ENCODE measurements at places on chromosomes 1 and 21.

- no peak for DNase-seq
Observed at GRCh38 chr1:51524817-51525216, 5.8 kb upstream of the EPS15 start.

- no peak for DNase-seq
Observed at GRCh38 chr1:209634005-209634737, 18.1 kb downstream of the LAMB3 start.

- no peak for DNase-seq
Observed at GRCh38 chr1:2604844-2605508, 18.4 kb downstream of the PRXL2B start.

GRCh38 chr1:174262349-174263241 lies 103.3 kb downstream of the RABGAP1L start:
- DNase-seq: no peak

DNA sequence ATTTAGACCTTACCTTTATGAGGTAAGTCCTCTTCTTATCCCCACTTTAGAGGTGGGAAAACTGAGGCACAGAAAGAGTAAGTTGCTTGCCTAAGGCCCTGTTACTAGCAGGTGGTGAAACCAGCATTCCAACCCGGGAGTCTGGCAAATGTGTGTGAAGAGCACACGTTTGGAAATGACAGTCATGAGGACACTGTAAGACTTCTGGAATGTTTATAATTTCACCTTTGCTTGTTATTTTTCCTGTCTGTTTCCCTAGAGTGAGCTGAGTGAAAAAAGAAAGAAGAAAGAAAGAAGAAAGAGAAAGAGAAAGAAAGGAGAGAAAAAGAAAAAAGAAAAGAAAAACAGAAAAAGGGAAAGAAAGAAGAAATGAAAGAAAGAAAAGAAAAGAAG lies 21.2 kb upstream of the LGALS8 start:
- no peak for DNase-seq

- DNase-seq: no peak
Observed at GRCh38 chr1:26203642-26204318, 13.4 kb downstream of the CATSPER4 start.

- no peak for DNase-seq
Observed at GRCh38 chr1:26978901-26979300, 14.6 kb upstream of the TRNP1 start.

- no peak for DNase-seq
Observed at GRCh38 chr21:45386728-45387371, 18.1 kb upstream of the COL18A1 start.

DNA sequence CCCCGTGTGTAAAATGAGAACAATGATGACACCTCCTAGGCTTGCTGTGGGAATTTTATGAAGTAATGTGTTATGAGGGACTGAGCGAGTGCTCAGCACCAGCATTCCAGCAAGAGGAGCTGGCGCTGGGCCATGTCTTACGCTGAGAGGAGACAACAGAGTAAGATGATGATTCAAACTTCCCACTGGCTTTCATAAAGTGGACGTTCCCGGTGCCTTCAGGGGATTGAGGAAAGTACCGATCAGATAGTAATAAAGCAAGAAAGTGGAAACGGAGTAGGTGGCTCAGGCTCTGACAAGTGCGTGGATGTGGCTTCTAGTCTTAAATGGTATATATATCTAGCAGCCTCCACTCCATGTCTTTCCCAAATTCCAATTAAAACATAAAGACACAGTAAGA lies 23.8 kb downstream of the EPHA10 start:
- DNase-seq: no peak

GRCh38 chr1:108663074-108663473 lies 2.2 kb upstream of the HENMT1 start:
- no peak for DNase-seq

DNA sequence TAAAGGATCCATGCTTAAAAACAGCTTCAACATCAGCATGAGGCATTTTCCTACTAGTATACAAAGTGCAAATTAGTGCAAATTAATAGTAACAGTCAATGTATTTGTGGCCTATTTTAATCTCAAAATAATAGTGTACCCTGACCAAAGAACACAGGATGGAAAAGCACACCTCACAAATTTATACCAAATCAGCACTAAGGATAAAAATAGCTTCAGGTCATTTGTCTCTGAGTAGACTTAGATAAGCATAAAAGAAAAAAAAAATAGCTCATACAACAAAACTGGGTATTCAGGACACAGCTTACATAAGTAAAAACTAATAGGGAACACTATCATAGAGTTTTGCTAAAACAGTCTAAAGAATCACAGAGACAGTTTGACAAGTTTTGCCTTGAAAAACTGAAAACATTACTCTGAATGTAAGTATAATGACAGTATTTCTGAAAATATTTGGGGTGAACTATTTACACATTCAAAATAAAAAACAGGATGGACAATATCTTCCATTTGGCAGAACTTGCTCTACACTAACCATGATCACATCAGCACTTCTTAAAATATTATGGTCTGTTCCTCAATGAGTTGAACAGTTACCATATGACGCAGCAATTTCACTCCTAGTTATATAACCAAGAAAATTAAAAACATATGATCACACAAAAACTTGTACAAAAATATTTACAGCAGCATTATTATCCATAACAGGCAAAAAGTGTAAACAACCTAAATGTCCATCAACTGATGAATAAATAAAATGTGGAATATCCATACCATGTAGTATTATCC lies 46.3 kb downstream of the RNF115 start:
- no peak for DNase-seq

DNA sequence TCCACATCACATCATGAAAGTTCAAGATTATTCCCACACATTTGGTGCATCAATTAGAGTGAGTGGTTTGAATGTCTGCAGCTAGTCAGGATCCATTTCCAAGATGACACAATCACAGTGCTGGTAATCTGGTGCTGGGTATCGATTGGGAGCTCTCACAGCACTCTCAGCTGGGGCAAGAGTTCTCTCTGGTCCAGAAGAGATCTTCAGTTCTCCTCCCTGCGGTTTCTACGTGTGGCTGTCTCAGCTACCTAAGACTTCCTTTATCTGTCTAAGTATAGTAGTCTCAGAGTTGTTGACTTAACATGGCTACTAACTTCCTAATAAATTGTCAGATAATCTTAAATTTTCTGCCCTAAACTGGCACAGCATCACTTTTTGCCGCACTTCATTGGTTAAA lies 358.0 kb upstream of the BRINP3 start:
- DNase-seq: no peak

- DNase-seq: no peak
Observed at GRCh38 chr1:147913362-147913942, 10.9 kb downstream of the GJA8 start.

- DNase-seq: no peak
Observed at GRCh38 chr1:182589520-182589919, 464 bp upstream of the RNASEL start.

GRCh38 chr1:46157916-46158311 lies 17.0 kb upstream of the TSPAN1 start:
- DNase-seq: no peak

GRCh38 chr1:94660994-94661393 lies 119.4 kb upstream of the F3 start:
- no peak for DNase-seq

DNA sequence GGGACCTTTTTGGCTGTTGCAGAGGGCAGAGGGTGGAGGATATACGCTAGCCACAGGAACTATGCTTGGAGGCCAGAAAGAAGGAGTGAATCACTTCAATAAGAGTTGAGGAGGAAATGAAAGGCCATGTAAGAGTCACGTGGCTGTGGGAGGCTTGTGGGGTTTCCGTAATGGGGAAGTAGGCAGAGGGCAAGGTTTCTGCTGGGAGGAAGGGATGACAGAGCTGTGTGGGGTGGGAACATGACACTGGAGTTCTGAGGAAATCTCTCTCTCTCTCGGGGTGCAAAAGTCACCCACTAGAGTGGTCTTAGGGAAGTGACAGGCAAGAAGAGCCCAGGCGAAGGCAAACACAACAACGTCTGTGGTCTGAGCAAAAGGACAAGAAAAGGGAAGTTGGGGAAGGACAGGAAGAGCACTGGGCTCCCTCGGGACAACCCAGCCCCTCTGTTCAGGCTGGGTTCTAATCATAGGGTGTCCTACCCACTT lies 3.9 kb upstream of the CD1C start:
- no peak for DNase-seq

GRCh38 chr21:32463367-32463766 lies 50.9 kb downstream of the EVA1C start:
- DNase-seq: no peak

- no peak for DNase-seq
Observed at GRCh38 chr1:117067533-117068370, 7.6 kb downstream of the TTF2 start.

DNA sequence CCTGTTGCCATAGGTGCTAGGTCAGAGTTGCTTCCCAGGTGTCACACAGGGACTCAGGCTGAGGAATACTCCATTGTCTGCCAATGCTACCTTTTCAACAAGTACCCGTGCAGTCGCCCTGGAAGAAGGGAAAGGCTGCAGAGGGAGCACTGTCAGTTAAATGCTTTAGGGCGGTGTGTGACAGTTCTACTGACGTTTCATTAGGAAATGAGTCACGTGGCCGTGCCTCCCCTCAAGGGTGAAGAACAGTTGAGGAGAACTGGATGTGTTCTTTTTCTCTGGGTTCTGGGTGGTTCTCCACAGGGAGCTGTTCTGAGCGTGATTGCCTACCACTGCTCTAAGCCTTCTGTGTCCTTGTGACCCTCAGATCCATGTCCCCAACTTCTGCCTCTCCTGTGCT lies 197.6 kb downstream of the CACNA1E start:
- DNase-seq: no peak

- no peak for DNase-seq
Observed at GRCh38 chr1:206430031-206430983, 40.0 kb upstream of the IKBKE start.

DNA sequence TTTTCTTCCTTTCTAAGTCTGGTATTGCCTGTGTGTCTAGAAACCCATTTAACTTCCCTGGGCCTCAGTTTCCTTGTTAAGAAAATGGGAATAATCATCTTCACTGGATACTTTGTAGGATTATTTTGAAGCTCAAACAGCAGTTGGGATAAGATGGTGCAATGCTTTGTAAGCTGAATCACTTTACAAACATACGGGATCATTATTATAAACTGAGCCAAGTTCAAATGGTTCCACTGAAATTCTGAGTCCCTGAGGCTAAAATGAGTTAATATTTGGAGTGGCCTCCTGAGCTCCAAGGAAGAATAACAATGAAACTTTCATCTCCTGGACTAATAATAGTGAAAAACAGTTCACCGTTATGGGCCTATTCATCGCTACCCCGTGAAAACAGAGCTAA lies 388.0 kb downstream of the PLPP3 start:
- no peak for DNase-seq

DNA sequence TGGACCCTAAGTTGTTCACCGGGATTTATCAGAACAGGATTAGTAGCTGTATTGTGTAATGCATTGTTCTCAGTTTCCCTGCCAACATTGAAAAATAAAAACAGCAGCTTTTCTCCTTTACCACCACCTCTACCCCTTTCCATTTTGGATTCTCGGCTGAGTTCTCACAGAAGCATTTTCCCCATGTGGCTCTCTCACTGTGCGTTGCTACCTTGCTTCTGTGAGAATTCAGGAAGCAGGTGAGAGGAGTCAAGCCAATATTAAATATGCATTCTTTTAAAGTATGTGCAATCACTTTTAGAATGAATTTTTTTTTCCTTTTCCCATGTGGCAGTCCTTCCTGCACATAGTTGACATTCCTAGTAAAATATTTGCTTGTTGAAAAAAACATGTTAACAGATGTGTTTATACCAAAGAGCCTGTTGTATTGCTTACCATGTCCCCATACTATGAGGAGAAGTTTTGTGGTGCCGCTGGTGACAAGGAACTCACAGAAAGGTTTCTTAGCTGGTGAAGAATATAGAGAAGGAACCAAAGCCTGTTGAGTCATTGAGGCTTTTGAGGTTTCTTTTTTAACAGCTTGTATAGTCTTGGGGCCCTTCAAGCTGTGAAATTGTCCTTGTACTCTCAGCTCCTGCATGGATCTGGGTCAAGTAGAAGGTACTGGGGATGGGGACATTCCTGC lies 3.9 kb upstream of the OLFML3 start:
- DNase-seq: no peak

GRCh38 chr1:243475966-243476365 lies 220.1 kb downstream of the SDCCAG8 start:
- DNase-seq: no peak

DNA sequence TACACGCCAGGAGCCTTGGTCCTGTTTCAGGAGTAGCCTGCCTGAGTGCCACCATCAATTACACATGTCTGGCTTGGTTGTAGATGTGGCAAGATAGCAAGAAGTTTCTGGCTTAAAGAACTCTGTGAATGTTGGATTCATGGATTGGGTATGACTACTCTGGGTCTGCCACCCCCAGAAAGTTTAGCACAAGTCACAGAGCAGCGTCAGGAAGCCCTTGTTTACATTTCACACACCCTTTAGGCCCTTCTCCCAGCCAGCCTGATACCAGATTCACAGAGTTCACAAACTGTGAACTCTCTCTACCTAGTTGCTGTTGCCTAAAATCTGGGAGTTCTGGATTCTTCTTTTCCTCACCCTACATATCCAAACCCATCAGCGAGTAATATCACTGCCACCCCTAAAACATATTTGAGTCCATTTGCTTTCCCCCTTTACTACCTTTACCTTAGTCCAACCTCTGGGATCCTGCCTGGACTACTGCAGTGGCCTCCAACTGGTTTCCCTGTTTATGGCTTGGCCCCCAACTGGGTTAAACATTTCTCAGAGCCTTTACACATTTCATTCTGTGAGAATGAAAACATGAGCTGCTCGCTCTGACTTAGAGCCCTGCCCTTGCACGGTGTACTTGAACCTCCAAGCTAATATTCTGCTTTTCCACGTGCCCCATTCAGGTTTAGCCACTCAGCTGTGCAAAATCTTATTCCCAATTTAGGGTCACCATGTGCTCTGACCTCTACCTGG lies 4.1 kb upstream of the CCDC24 start:
- no peak for DNase-seq

- no peak for DNase-seq
Observed at GRCh38 chr21:34017039-34017961, 56.1 kb upstream of the MRPS6 start.

DNA sequence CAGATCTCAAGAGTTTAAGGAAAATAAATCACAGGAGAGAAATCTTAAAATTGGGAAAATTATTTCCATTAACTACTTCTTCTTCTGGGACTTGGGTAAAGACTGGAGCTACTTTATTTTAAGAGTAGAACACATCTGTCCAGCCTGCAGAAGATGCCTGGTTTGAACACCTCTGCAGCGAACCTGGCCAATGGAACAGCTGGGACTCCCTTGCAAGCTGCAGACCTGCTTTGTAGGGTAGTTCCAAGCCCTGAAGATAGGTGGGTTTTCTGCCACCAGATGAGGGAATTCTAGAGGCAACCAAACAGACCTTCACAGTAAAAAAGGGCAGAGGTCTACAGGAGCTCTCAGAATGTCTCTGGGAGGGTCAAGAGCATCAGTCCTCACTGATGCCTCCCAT lies 86.5 kb upstream of the CACNA1E start:
- DNase-seq: no peak

GRCh38 chr1:85502625-85503083 lies 37.7 kb upstream of the DDAH1 start:
- no peak for DNase-seq

GRCh38 chr1:6100861-6101783 lies 55.4 kb downstream of the KCNAB2 start:
- DNase-seq: no peak
